ENCODE measurements at places on chromosomes 3 and 15.

- DNase-seq: no peak
These were observed 88.3 kb upstream of the COL8A1 start for GRCh38 chr3:99549957-99550603.

GRCh38 chr3:150237490-150237889 is 170.6 kb upstream of the TSC22D2 start:
- DNase-seq: peak; percentile 63

DNA sequence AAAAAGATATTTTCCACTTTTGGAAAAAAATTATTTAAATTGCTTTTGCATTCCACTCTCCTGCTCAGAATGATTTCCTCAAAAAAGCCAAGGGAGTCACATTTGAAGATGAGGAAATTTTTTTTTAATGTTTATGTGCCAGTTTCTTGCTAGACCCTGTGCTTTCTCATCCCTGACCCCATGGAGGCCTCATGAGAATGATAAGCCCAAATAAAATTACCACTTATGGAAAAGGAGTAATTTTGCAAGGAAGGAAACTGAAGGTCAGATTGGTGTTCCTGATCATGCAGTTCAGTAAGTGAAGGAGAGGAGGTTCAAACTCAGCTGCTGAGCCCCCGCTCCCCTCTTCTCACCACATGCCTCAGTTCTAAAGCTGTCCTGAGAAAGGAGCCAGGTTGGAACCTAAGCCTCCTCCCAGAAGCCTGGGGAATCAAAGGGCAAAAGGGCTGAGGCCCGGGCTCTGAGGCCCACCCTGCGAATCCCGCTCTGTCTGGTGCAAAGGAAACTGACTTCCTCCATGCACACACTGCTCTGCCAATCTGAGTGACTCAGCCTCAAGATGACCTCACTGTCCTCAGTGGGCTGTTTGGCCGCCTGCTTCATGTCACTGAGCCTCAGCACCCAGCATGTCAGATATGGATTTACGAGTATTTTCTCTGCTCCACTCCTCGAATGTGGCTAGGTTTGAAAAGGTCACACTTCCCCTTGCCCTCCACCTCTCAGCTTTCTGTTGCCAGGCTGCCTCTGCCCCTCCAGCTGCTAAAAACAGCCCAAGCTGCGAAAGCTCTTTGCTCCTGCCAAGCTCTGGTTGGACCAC is 56.9 kb upstream of the FLNB start:
- DNase-seq: peak; percentile 91

GRCh38 chr3:50609071-50609762 is 2.4 kb downstream of the CISH start:
- no peak for DNase-seq

- no peak for DNase-seq
These were observed 37.3 kb upstream of the ATOSA start for GRCh38 chr15:52716536-52716935.

DNA sequence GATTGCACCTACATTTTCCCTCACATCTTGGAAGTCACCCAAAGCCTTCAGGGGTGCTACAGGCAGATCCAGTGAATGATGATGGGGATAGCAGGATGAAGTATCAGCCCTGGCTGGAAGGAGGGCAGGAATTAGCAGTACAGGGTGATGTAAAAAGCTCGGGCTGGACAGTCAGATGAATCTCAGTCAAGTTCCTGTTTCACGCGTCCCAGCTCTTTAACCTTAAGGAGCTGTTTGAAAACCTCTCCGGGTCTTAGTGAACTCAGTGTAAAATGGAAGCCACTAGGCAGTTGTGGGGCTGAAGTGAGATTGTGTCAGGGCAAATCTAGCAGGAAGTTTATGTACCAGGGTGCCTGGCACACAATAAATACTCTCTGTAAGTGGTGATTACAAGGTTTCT is 166.4 kb upstream of the PROK2 start:
- DNase-seq: no peak

DNA sequence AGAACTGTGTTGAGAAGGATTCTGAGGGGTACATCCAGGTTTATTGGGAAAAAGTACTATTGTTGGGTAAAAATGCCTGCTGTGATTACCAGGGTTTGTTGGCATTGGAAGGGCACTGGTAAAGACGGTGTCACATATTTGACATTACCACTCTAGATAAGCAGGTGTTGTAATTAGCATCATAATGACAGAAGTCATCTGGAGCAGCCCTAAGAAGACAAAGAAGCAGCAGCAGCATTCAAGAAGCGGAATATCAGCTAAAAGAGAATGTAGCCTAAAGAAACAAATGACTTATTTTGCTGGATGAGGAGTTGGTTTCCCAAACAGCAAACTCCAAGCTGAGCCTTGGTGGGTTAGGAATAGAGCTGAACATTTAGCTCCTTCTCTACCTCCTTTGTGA is 30.5 kb upstream of the ZFAND6 start:
- no peak for DNase-seq

Data from fibroblast of skin of back (primary cell).